H1 (cell line): ENCODE measurements at places on chromosomes 16 and 17.

GRCh38 chr17:20992987-20993862 lies 49.6 kb downstream of the USP22 start:
- DNase-seq = peak; percentile 89

GRCh38 chr17:14581186-14581830 lies 280.4 kb downstream of the HS3ST3B1 start:
- no peak for DNase-seq

- peak; percentile 3 for DNase-seq
Measured at GRCh38 chr17:33779234-33779591, 475.9 kb upstream of the CCL2 start.

DNA sequence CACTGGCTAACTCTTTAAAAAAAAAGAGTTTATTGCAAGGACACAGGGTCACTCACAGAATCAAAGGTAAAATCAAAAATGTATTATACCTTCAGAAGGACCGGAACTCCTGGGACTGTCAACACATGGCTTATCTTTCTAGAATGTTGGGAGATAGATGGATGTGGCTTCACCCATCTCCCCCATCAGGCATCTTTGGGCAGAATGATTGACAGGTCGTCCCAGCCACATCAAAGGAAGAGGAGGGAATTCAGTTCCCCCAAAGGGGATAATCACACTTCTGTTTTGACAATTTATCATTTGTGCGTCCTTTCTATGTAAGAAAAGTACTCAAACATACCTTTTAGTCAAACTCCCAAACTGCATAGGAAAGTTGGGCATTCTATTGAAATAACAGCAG lies 228.6 kb upstream of the CDH5 start:
- DNase-seq = no peak

DNA sequence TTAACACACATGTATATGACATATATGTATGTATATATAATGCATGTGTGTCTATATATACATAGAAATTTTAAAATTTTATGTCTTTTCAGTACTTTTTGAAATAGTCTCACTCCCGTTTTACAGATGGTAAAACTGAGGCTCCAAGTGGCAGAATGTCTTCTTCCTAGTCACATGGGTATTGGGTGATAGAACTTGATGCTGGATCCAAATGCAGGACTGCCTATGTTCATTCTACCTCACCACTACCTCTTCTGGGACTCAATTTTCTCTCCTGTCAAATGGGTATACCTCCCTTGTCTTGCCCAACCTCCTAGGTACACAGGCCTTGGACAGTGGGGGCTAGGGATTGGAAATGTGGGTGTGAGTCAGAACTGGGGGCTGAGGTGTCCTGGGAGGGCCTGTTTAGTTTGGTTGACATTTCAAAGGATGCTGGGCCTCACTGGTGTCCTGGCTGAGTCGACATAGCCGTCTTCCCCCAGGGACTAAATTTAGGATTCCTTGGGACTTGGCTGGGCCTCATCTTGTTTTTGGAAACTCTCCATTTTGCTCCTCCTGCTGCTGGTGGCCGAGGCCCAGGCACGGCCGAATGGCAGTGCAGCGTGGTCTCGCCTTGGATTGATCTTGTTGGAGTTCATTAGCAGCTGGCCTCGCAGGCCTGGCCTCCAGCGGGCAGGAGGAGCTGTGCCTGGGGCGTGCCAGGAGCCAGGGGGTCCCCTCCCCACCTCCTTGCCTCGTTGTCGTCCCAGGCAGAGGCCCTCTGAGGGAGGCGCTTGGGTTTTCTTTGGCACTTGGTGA lies 25.9 kb downstream of the NKD1 start:
- no peak for DNase-seq

DNA sequence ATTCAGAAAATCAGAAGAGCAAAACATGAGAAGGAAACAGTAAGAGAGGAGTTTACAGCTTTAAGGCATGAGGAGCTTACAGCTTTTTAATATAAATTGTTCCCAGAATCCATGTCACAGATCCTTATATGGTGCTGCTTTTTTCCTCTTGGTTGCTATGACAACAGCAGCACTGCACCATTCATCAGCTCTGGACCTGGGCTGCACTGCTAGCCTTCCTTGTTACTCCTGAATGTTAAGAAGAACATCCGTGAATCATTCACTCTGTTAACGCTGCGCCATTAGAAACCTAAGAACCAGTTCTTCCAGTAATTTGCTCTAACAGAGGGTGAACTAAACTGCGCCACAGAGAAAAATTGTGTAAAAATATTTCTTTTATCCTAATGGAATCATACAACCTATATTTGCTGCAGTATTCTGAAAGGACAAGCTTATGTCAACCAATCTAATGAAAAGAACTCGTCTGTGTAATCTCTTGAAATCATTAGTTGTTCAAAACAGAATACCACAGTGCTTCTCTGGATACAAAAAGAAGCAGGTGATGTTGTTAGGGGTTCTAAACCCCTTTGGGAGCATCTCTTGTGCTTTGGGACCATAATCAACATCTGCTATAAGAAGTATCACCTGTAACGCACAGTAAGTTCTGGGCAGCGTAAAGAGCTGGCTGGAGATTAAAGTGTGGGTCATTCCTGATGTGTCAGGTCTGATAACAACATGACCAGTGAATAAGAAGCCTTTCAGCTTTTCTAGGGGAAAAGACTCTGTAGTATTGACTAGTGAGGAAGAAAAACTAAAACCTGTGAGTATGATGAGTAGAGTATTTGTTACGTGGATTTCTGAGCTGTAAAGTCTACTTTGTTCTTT lies 151.2 kb downstream of the TANC2 start:
- no peak for DNase-seq

GRCh38 chr17:58314706-58315015 lies 13.9 kb downstream of the TSPOAP1 start:
- DNase-seq = no peak

DNA sequence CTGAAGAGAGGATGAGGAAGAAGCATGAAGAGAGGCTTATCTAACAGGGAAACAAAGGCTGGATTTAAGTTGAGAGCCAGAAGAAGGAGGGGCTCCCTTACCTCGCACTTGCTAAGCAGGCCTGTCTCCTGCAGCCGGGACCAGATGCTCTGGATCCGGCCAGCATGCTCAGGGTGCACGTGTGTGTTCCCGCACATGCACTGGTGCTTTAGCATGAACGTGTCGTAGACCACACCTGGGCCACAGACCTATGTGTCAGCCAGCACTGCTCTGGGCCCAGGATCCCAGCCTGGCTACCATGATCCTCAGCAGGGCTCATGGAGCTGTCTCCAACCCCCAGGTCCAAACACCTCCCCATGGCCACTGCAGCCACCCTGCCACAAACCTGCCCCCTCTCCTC lies 14.4 kb downstream of the G6PC3 start:
- no peak for DNase-seq

DNA sequence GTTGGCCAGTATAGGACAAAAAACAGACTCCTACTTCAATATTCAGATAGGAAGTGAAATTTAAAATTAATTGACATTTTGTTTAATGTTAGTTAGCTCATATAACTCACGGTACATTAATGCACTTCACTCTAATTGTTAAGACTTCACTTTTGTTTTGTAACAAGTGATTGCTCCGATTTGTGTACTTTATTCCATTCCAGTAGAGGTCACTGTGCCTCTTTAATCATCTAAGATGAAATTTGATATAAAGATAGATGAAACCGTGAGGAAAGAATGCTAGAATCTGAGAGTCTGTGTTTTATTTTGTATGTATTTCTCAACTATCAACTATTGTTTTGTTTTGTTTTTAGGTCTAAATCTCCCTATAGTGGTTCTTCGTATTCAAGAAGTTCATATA lies 29.0 kb downstream of the RBBP6 start:
- DNase-seq = no peak

GRCh38 chr17:57602896-57603295 lies 142.2 kb downstream of the CCDC182 start:
- DNase-seq = no peak

DNA sequence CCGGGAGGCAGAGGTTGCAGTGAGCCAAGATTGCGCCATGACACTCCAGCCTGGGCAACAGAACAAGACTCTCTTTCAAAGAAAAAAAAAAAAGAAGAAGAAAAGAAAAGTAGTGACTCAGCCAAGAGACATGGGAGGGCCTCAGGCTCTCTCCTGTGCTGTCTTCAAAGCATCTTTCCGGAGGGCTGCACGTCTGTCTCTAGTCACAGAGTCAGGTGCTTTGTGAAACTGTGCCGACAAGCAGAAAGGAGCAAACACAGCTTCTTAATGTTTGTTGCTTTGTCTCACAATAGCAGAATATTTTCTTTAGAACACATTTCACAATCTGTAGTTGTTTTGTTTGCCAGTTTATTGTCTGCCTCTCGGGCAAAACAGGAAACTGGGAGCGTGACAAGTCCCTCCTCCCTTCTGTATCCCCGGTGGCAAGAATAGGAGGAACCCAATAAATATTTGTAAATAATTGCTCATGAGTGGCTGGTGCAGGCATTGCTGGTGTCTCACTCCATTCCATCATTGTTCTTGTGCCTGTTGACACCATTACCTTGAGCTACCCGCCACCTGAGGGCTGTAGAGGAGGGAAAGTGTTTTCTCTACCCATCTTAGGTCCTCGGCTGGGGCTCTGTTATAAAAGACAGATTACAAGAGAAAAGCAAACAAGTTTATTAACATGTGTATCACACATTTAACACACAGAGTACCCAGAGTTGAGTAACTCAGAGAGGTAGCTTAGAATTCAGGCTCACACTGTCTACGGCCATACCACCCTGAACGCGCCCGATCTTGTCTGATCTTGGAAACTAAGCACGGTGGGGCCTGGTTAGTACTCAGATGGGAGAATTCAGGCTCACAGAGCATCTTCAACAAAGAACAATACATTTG lies 5.5 kb downstream of the GAST start:
- no peak for DNase-seq

GRCh38 chr16:49274591-49274990 lies 7.0 kb downstream of the CBLN1 start:
- DNase-seq = no peak

- DNase-seq = no peak
Measured at GRCh38 chr16:85309656-85310587, 197.7 kb upstream of the CIBAR2 start.

- DNase-seq = no peak
Measured at GRCh38 chr17:42697108-42697811, 14.9 kb downstream of the CNTNAP1 start.

DNA sequence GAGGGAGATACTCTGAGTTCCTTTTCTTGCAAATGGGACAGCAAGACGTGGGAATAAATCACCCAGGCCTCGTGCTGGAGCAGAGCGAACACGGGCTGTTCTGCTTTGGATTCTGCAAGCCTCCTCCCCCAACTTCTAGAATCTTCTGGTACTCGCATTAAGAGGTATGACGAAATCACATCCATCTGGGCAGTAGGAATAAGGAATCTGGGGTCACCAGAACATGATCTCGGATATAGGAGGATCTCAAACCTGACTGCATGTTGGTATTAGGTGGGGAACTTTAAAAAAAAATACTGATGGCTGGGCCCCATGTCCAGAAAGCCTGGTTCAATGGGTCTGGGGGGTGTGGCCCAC lies 49.8 kb upstream of the USP7 start:
- DNase-seq = no peak

DNA sequence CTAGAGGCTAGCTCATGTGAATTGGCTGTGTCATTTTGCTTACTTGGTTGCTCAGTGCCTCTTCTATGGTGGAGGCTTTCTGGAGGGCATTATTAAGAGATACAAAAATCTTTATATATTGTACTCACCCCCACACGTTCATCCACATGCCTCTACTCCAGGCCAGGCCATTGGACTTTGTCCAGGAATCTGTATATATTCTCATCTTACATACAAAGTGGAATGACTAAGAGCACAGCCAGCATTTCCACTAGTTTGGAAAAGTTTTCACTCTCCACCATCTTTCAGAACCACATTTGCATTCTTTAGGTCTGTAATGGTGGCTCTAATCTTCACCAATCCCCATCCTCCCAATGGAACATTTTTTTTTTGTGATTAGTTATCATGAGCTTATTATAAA lies 4.8 kb upstream of the GLG1 start:
- no peak for DNase-seq

GRCh38 chr16:79407461-79408135 lies 192.9 kb downstream of the MAF start:
- no peak for DNase-seq

DNA sequence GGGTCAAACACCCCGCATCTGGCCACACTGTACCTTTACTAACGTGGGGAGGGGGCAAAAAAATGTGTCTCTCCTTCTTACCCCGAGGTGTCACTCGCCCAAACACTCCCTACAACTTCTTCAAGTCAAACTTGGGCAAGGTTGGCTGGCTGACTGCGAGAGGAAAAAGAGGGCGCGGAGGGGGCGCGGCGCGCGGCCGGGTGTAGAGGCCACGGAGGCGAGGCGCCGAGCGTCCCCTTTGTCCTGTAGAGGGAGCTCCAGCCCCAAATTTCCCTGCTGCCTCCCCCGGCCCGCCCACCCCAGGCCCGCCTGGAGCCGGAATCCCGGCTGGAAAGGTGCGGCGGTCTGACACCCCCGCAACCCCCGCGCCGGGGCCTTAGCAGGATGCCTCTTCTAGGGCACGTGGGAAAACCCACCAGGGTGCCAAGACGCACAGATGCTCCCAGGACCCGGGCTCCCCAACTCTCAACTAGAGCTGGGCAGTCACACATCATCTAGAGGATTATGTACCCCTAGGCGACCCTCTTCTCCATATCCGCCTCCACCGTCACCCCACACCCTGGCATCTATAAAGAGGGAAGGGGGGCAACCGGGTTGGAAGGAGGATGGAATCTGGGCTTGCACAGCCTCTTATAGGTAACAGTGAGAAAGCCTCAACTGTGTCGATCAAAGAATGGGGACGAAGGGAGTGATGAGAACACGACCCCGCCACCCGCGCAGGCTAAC lies 4.2 kb downstream of the IRX3 start:
- DNase-seq = peak; percentile 84

GRCh38 chr17:35660902-35661301 lies 70.5 kb upstream of the RASL10B start:
- DNase-seq = no peak

DNA sequence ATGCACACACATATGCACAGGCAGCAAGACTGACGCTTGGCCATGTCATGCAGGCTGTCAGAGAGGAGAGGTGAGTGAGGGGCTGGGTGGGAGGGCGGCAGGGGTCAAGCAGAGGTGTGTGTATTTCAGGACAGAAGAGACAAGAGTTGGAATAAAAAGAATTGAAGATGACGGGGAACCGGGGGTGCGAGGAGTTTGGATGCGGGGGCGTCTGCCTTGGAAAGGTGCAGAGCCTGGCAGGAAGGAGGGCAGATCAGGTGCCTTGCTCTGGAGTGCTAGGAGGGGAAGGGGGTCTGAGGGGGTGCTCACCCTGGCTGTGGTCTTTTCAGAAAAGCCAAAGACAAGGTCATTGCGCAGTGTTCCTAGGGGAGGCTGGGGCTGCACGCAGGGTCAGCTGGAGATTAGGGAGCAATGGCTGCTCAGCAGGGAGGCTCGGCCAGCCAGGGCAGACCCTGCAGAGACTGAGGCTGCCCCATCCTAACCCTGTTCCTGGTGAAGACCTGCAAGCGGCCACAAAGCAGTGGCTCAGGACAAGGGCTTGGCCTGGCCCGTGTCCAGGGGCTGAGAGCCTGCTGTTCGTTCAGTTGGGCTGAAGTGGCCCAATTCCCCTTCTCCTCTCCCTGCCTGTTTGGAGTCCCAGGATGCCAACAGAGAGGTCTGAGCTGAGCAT lies 23.7 kb upstream of the CBX4 start:
- no peak for DNase-seq

- no peak for DNase-seq
Measured at GRCh38 chr16:13426269-13426668, 493.7 kb upstream of the ERCC4 start.

GRCh38 chr16:700684-701584 lies 4.7 kb downstream of the FBXL16 start:
- DNase-seq = no peak
